ENCODE measurements at places on chromosomes 3 and 15.

DNA sequence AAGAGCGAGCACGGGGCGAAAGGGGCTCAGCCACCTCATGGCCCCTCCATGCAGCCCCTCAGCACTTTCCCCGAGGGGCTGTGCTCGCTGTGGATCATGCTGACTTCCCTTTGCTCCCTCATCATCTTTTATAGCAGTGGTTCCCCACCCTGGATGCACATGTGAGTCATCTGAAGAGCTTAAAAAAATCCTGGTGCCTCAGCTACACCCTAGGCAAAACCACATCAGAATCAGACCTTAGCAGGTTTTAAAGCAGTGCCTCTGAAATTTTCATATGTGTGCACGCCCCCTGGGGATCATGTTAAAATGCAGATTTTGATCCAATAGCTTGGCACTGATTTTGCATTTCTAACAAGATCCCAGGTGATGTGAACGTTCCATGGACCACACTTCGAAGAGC is 50.9 kb downstream of the FEM1B start:
- no peak for DNase-seq

DNA sequence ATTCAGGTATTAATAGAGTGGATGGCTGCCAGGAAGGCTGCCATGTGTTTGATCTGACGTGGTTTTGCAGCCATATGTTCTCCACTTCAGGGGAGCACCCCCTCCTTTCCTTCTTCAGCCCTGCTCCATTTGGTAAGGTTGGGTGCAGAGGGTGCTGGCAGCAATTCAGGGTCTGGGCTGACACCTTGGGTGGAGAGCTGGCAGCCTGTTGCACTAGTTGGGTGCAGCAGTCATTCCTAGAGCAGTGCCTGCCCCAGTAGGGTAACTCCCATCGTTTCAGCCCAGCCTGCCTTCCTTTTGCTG is 1.5 kb downstream of the TYRO3 start:
- no peak for DNase-seq

DNA sequence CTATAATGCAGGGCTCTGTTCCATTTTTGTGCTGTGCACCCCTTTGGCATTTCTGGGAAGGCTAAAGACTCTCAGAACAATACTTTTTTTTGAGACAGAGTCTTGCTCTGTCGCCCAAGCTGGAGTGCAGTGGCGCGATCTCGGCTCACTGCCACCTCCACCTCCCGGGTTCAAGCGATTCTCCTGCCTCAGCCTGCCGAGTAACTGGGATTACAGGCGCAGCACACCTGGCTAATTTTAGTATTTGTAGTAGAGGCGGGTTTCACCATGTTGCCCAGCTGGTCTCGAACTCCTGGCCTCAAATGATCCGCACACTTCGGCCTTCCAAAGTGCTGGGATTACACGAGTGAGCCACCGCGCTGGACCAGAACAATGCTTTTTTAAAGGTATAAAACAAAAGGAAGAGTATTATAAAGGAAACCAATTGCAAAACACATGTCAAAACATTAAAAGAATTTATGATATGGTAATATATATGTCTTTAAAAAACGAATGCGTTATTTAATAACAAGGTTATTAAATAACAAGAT is 999 bp downstream of the SQOR start:
- no peak for DNase-seq

DNA sequence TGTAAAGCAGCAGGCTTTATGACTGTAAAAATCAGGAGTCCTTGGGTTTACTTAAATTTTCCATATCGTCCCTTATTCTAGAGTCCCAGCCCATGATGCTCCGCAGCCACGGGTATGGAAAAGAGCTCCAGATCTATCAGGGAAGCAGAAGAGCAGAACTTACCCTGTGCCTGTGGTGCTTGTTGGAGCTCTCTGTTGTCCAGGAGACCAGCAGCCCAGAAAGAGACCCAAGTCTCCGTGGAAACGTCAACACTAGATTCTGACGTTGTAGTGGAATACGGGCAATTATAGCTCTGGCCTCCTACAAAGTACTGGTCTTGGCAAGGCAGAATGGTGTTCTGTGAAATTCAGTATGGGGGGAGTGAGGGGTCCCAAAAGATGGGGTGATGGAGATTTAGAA is 2.0 kb downstream of the GMNC start:
- DNase-seq = no peak

DNA sequence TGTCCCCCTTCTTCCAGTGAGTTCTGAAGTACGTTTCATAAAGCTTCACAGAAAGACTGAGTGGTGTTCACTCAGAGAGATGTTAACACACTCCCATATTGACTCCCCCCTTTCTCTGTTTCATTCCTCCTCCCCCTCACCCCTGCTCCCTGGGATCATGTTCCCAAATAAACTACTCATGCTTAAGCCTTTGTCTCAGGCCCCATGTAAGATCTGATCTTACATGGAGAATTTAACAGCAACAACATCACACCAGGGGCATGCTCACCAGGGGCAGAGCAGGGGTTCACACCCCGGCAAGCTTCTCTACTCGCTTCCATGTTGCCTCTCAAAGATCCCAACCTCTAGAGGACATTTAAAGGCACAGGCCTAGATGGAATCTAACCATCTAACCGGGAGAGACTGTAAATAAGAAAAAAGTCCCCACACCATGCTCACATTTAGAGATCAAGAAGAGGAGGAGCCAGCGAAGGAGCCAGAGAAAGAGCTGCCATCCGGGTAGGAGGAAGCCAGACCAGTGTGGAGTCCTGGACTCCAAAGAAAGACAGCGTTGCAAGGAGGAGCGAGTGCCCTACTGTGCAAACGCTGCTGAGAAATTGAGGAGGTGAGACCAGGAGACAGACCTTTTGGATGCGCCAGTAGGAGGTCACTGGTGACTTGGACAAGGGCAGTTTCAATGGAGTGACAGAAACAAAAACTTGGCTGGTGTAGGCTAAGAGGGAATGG is 21.4 kb upstream of the SRP14 start:
- DNase-seq = no peak

GRCh38 chr15:47422881-47423665 is 294.2 kb upstream of the SEMA6D start:
- DNase-seq = no peak

DNA sequence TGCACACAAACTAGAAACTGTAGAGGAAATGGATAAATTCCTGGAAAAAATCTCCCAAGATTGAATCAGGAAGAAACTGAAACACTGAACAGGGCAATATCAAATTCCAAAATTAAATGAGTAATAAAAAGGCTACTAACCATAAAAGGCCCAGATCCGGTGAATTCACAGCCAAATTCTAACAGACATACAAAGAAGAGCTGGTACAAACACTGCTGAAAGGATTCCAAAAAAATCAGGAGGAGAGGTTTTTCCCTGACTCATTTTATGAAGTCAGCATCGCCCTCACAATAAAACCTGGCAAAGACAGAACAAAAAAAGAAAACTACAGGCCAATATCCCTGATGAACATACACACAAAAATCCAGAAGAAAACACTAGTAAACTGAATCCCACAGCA is 462.4 kb upstream of the THBS1 start:
- no peak for DNase-seq

DNA sequence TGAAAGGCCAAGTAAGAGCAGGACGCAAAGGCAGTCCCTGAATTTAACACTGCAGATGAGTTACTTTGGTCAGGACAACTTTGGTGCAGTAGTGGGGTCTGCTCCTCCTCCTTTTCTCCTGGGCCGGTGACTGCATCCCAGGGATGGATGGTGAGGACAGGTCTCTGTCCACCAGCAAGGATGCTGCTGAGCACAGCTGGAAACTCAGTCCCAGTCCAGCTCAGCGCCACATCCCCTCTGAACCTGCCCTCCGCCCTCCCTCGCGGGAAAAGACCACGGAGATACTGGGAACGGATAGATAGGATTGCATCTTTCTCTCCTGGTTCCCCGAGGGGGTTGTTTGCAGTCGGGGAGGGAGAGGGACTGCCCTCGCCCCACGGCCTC is 13.8 kb downstream of the GRAMD2A start:
- no peak for DNase-seq

- peak; percentile 63 for DNase-seq
These were observed 21.9 kb downstream of the LTF start for GRCh38 chr3:46442576-46443530.

- no peak for DNase-seq
These were observed 10.7 kb upstream of the CHSY1 start for GRCh38 chr15:101262551-101262950.

- no peak for DNase-seq
These were observed 9.5 kb downstream of the PCSK6 start for GRCh38 chr15:101479851-101480612.

DNA sequence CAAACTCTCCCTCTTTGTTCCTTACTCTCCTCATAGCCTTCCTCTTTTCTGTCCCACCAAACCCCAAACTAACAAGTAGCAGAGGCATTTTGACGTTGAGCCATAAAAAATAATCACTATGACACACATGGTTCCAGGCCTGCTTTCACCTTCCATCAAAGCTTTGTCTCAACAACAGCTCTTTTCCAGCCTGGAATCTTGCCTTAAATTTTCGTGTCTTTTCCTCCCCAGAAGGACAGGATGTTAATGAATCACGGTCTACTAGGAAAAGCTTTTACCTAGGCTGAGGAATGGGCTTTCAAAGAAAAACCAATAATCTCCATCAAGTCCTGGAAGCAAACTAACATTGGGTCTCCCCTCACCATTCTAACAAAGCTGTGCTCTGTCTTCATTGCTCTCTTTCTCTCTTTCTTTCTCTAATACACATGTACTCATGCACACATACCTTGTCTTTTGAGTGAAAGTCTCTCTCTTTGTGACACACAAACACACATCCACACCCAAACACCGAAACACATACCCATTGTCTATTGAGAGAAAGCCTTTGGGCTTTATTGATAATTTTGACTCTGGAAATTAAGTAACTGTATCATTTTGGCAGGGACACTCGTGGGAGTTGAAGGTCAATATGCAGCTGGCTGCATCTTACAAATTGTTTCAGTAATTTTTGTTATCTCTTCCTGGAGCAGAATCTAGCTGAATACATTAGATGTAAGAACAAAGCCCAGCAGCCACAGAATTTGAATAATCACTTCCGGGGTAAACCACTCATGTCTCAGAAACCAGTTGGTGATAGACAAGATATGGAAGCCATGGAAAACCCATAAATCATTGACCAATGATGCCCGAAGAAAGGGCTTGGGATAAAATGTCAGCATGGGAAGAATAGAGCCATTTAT is 107.4 kb upstream of the SLC4A7 start:
- no peak for DNase-seq

DNA sequence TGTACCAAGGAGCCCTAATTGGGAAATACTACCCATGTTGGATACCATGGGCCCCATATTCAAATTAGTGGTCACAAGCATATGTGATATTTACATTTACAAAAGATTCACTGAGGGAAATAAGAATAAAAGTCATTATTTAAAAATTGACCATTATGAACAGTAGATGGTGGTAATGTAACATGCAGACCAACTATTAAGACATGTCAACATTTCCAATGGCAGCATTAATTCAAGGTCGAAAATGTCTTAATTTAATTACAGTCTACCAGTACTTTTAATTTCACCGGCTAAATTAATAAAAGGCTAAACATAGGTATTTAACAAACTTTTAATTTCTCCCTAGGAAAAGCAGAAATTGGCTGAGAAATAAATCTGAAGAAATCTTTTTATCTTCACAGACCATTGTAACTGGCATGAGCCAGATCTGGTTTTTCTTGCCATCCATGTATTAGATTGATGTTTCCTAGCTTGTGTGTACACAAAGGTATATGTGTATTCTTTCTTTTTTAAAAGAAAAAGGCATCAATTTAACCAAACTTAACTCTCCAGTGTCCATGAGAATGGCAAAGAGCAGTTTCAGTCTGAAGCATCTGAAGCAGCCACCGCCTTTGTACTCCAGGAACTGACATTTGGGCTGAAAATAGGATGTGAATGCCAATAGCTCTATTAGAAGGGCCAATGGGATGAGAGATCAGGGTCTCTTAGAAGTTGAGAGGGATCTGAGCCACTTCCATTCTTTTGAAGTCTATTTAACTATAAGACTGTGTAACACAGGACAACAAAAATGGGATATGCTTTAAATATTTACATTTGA is 26.6 kb downstream of the NEK11 start:
- DNase-seq = no peak

DNA sequence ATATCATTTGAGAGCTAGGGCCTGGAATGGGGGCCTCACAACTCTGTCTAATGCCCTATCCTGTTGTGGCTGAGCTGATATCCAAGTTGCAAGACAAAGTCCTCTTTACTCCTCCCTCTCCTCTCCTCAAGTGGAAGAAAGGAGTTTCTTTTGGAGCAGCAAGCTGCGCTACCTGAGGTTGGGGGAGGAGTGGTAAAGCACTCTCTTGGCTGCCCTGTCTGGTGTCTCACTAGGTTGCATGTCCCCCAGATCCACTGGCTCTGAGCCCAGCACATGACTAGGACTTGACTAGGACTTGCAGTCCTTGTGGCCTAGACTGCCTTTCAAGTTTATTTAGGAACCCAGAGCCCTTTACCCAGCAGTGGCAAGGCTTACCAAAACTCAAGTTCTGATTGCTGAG is 141.1 kb upstream of the SETMAR start:
- DNase-seq = no peak

- DNase-seq = no peak
These were observed 151.3 kb downstream of the ADAM10 start for GRCh38 chr15:58597943-58598828.

DNA sequence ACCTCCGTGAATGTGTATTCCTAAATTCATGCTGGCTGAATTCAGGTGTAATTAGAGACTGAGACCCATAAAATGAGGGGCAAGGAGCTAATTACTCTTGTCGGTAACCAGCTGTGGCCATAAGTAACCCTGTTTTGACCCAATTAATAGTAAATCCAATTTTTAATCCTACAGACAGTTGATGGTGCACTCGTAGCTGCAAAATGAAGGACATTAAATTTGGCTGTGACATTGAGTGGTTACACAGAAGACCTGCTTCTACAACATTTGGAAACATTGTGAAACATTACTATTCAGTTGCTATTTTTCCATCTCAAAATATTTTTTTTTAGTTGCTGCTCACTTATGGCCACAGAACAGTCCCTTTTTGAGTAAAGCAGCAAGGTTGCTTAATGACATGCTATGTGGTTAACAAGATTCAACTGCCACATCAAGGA is 33.0 kb downstream of the MBNL1 start:
- DNase-seq = no peak

All from GM20000 (cell line).